ENCODE measurements at places on chromosomes 4 and X. TPM values are rescaled to one million over a fixed set of nuclear protein-coding genes. Genes with fewer than 3 reads are reported as not detected.

Gene SSX4B
- total RNA-seq: not detected

Gene MAGED2
- total RNA-seq: 185 TPM

Gene ADH4
- 5.9 TPM for total RNA-seq

GRCh38 chr4:98504091-98504490 is 154.3 kb downstream of the TSPAN5 start:
- DNase-seq: no peak

Measured in kidney (tissue), 22 donors.